COLO829 (cell line): ENCODE measurements at places on chromosomes 11 and 22.

DNA sequence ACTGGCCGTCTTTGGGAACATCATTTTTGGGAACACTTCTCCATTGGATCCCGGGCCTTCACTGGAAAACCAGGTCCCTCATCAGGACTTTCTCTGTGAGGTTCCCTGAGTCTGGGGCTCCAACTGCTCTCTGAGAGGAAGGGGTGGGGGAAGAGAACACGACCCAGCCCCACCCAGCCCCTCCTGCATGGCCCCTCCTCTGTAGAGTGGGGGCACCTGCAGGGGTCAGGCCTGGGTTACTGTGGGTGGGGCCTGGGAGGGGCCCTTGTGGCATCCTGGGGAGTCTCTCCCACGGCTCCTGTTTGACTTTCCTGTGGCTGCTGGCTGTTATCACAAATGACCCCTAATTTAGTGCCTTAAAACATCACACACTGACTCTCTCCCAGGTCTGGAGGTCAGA is 36.3 kb downstream of the IGLL5 start:
- DNase-seq: no peak

GRCh38 chr22:27420817-27421361 is 380.7 kb downstream of the MN1 start:
- DNase-seq: no peak

DNA sequence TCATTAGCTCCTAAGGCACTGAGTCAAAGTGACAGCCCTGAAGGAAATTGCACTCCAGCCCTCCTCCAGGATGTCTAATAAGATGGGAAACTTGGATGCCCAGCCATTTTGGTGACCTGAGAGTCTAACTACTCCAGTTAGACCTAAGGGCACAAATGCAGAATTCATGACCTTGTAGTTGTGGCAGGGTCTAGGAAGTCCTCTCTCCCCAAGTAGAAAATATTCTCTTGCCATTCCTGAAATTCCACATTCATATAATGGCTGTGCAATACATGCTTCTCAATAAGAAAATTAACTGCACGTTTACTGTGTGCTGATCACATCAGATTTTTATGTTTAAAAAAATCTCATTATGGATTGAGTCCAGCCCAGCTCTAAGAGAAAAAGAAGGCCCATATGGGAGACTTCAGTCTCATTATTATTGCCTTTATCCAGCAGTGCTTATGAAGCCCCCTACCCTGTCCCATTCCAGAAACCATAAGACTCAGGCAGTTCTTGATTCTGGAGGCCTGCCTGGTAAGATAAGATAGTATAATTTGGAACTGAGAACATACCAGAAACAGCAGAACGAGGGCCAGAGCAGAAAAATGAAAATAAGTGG is 133.7 kb upstream of the LDLRAD3 start:
- DNase-seq: no peak

- no peak for DNase-seq
These were observed 11.8 kb upstream of the MAPK11 start for GRCh38 chr22:50281957-50282356.

GRCh38 chr11:18599739-18600230 is at the start of gene MISFA:
Gene MISFA (plus strand): TSS chr11:18599789. CDS start chr11:18599929, 140 bp downstream.
- DNase-seq: no peak
